ENCODE measurements at places on chromosomes 13 and 19.

GRCh38 chr19:28656644-28657043, 556.3 kb downstream of the UQCRFS1 start:
- DNase-seq, result no peak

DNA sequence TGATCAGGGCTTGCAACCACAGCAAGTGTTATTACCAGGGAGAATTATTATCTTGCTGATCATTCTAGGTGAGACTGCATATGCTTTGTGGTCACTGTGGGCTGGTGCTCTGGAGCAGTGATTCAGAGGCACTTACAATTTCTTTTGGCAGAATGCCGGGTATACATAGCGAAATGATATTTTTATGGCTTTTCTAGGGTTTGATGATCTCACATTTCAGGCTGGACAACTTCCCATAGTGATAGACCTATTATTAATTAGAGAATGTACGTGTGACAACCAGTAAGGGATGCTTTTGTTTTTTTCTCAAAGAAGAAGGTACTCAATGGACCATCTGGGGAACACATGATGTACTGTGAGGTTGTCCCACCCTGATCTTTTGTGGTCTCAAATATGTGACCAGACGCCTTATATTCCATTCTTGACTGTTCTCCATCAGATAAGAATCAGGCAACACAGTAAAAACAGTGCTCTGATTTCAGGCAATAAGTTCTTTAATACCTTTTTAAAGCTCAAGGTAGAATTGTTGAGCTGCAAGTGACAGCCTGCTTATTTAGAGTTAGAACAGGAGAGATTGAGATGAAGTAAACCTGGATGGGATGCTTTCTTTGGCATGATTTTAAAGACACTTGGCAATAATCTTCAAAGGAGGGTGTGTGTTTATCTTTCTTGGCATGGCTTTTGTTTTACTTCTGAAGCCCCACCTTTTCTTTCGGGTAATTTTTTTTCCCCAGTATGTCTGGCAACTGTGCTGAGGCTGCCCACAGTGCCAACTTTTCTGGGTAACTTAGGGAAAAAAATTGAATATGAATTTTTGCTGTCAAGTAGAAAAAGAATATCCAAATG, 27.4 kb upstream of the SCEL start:
- no peak for DNase-seq

GRCh38 chr13:29887030-29887557, 36.7 kb upstream of the UBL3 start:
- no peak for DNase-seq

- no peak for DNase-seq
Measured at GRCh38 chr13:30846311-30846710, 59.8 kb upstream of the MEDAG start.

DNA sequence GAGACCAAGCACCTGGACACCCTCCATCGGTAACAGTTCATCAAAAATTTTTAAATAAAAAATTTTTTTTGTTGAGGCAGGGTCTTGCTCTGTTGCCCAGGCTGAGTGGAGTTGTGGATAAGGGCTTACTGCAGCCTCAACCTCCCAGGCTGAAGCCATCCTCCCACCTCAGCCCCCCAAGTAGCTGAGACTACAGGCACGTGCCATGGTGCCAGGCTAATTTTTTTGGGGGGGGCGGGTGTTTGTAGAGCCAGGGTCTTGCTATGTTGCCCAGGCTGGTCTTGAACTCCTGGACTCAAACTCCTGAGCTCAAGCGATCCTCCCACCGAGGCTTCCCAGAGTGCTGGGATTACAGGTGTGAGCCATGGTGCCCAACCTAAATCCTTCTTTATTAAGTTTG, 4.7 kb downstream of the LGALS7B start:
- DNase-seq, result no peak

DNA sequence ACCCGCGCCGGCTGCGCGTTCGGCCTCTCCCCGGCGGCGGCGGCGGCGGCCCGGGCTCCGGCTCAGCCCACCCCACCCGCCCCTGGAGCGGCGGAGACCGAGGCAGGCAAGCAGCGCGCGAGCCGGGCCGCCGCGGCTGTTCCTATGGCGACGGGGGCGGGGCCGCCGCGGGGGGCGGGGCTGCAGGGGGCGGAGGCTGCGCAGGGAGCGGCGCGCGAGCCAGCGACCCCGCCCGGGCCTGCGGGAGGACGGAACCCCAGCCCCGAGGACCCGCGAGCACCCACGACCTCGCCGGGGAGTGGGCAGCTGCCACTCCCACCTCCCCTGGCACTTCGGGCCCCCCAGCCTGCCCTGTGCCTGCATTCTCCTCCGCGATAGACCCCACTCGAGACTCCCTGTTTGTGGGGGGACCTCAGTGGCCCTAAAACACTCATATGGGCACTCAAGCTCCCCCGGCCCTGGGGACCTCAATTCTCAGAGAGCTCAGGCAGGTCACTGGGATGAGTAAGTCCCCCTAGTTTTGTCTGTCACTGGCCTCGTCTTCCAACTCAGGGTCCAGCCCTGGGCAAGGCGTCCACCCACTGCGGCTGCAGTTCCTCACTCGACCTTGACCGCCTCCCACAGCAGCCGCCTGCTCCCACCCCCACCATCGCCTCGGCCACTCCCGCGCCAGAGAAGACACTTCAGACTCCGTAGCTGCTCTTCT, at the start of gene CTXN1:
Gene CTXN1, minus strand, starts transcription at position 115 of the 706 bp plus-strand sequence. CDS start 597 bp downstream, outside the sequence.
- DNase-seq, result peak; percentile 43

- no peak for DNase-seq
Measured at GRCh38 chr19:49361438-49362047, 673 bp downstream of the TEAD2 start.

- no peak for DNase-seq
Measured at GRCh38 chr13:102657630-102658029, 37.2 kb downstream of the METTL21C start.

Measured in NCI-H774 (cell line).